ENCODE measurements at places on chromosomes 12 and 14. TPM values are rescaled to one million over a fixed set of nuclear protein-coding genes. Genes with fewer than 3 reads are reported as not detected.

KCNH5 gene
- 1.0 TPM for total RNA-seq

APOF gene
- total RNA-seq: not detected

TMPRSS12 gene
- not detected for total RNA-seq

ABCC9 gene
- 9.9 TPM for total RNA-seq

HOXC12 gene
- total RNA-seq: not detected

TPH2 gene
- not detected for total RNA-seq

ZC2HC1C gene
- total RNA-seq: 1.5 TPM
